ENCODE measurements at places on chromosomes 11 and 22.

DNA sequence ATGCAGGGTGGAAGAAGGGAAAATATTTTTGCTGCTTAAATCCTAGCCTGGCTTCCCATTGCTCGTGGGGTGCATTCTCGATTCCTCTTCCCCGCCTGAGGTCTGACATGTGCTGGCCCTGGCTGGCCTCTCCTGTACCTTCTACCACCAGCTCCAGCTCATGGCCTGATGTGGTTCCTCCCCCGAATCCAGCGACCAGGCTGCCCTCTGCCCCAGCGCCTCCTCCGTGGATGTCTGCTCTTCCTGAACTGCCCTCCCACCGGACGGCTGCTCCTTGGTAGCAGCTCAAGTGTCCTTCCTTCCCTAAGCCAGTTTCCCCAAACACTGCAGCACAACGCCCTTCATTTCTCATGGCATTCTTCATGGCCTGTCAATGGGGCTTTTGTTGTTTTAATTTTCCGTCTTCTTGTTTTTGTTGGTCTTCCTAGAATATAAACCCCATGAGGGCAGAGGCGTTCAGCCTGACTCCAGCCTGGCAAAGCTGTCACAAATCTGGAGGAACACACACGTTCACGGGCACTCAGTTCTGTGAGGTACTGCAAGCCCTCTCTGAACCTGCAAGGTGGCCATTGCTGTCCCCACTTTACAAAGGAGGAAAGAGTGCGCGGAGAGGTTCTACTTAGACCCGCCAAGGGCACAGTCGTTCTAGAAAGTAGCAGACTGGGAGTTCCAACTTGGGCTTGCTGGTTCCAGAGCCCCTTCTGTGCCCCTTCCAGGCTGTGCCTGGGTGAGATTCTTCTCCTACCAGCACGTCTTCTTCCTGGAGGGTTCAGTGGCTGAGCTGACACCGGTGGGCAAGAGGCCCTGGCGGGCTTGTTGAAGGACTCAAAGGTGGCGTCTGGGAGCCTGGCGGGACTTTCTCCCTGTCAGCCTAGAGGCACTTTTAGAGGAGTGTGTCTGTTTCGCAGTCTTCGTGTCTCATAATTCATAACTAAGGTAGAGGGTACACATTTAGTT, 953 bp upstream of the LRP5 start:
- no peak for DNase-seq

DNA sequence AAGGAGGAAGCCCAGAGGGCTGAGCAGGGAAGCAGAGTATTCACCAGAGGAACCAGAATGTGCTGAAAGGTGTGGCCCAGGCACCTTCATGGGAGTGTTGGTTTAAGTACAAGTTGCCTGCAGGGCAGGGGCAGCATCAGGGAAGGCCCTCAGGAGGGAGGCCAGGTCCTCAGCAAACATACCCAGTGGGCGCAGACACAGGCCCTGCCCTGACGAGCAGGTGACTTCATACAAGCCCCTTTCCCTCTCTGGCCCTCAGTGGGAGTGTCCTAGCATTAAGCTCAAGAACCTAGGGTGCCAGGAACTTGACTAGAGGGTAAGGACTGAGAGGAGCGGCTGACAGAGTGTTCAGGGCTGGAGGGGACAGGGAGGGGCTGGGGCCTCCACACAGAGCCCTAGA, 7.5 kb upstream of the CASTOR1 start:
- DNase-seq: no peak

- no peak for DNase-seq
Observed at GRCh38 chr11:10561043-10561818, 7.2 kb downstream of the LYVE1 start.

DNA sequence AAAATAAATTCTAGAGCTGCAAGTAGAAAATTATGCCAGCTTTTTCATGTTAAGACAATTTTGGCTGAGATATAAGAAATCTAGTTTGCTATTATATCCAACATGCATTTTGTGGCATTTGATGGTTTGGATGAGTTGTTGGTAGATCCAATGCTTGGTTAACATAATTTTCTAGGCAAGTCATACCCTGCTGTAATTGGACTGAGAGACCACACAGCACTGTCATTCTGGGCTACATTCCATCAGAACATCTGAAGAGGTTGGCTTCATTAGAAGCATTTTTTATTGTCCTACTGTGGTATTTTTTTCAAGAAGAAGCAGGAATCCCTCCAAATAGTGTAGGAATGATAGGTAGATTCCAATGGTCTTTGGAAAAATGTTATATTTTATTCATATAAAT, 561.0 kb downstream of the LUZP2 start:
- DNase-seq: no peak

- no peak for DNase-seq
Observed at GRCh38 chr11:14015711-14016110, 53.2 kb downstream of the SPON1 start.

DNA sequence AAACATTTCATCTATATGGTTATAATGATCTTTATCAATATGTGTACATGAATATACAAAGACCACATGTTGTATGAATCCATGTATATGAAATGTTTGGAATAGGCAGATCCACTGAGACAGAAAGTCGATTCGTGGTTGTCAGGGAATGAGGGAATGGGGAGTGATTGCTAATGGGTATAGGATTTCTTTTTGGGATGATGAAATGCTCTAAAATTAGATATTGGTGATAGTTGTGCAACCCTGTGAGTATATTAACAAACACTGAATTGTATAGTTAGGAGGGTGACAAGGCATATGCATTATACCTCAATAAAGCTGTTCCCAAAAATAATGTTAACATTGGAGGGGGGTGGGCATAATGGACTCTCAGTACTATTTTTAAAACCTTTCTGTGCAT, 5.0 kb upstream of the PTPMT1 start:
- no peak for DNase-seq

GRCh38 chr11:130804306-130805076, 111.8 kb downstream of the SNX19 start:
- no peak for DNase-seq

- no peak for DNase-seq
Observed at GRCh38 chr11:66002648-66003225, 434 bp downstream of the BANF1 start.

DNA sequence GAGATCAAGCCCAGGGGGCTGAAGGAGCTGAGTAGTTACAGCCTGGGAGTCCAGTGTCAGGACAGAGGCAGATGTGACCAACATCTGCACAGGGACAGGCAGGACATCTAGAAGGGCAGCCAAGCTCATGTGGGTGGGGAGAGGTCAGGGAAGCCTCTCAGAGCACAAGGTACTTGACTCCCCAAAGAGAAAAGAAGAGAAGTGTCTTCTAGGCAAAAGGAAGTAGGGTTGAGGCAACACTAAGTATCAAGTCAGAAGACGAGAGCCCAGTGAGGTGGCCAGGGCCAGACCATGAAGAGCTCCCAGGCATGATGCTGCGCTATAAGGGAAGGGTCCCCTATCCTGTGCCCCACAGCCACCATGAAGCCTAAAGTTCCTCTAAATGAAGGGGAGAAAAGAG, 21.5 kb downstream of the RPL27A start:
- no peak for DNase-seq

DNA sequence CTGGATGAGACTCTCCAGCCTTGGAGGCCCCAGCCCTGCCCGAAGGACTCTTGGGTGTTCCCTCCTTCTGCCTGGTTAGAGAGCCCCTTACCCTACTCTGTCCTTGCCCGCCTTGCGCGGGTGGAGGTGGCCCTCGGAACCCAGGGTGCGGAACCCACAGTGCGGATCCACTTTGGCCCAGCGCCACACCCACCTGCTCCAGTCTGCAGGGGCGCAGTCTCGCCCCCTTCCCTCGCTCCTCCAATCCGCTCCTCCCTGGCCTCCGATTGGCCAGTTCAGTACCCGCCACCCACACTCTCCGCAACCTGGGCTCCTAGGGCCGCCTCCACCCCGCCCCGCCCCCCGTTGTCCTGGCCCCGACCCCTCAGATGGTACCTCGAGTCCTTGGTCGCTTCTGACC, 2.4 kb downstream of the CAPN1 start:
- DNase-seq: no peak

- DNase-seq: no peak
Observed at GRCh38 chr22:46613606-46614021, 6.6 kb upstream of the GRAMD4 start.

GRCh38 chr22:24962835-24963234, 10.3 kb downstream of the KIAA1671 start:
- DNase-seq: no peak

DNA sequence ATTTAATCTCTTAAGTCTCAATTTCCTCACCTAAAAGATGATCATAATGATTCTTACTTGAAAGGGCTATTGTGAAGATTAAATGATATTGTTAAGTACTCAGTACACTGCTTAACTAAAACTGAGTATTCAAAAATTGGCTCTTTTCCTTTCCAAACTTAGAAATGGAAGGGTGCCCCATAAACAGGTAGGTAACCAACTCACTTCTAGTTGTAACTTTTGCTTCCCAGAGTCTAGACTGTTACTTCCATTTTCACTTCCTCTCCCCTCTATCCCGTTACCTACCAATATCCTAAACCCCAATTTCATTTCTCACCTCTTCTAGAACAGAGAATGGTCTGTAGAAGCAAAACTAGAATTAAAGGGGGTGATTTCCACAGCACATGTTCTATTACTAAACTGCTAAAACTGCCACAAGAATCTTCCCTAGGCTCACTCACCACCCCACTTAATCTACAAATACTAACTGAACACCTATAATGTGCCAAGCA, 50.0 kb downstream of the RRAS2 start:
- no peak for DNase-seq

GRCh38 chr11:5809905-5810795, 1.4 kb downstream of the OR52N2 start:
- DNase-seq: no peak

- DNase-seq: no peak
Observed at GRCh38 chr11:35308157-35308556, 111.2 kb downstream of the SLC1A2 start.

- DNase-seq: no peak
Observed at GRCh38 chr22:48424661-48425060, 1403.0 kb downstream of the BRD1 start.

GRCh38 chr22:24995649-24996180, 43.2 kb downstream of the KIAA1671 start:
- no peak for DNase-seq

DNA sequence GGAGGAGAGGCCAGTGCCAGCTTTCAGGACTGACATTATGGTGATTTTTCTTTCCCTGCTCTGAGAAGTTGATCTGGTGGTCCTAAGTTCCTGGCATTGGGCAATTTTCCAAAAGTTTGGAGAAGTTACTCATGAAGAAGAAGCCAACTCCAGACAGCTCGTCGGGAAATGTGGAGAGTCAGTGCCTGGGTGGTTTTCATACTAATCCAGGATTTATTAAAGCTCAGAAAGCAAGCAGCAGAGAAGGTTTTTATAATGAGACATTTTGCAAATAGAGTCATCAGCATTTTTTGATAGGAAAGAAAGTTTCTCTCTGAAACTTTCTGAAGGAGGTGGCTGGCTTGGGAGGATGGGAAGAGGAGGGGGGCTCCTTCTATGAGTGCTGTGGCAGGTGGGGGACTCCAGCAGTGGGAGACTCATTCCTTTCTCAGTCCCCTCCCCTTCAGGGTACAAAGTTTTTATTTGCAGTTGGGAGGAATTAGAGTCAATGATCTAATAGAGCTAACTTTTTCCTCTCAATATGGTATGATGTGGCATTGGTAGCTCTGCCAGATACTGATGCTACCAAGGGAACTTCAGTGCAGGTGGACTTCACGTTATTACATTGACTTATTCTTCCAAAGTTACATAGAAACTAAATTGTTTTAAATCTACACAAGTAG, 55.4 kb downstream of the LIF start:
- no peak for DNase-seq

GRCh38 chr11:74004759-74005615, 3.9 kb downstream of the UCP3 start:
- DNase-seq: peak; percentile 62

DNA sequence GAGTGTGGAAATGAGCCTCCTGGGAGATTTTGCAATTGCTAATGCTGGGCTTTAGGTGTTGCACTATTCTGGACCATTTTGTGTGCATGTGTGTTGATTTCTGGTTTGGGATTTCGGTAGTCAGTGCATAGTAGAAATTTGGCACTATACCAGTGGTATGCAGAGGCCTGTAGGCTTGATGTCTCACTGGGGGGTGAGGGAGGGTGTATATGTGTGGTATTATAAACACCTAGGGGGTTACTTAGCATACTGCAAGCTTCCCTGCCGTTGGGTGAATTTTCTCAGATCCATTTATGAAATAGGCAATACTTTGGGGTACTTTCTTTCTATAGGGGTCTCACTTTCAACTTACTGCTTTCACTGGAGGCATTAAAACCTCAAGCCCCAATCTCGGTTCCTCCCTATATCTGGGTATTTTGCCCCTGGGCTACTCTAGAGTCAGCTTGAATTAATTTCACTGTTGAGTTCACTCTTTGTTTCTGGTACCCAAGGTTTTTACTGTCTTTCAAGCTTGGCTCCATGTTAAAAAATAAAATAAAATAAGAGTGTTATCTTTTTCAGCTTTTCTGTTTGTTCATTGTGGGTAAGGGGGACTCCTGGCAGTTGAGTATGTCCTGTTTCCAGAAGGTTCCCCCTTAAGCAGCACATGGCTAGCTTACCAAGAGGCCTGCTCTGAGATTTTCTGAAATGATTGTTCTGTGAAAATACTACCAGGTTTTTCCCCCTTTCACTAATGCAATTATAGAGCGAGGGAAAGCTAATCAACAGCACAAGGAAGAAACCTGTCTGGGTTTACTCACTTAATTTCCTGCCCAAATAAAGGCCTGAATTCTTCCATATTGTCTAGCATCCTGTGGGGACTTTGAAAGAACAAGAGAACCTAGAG, 45.8 kb downstream of the PPFIBP2 start:
- no peak for DNase-seq

- DNase-seq: peak; percentile 8
Observed at GRCh38 chr11:113896156-113896879, 8.3 kb upstream of the HTR3B start.

GRCh38 chr11:125513705-125514265, 17.7 kb upstream of the FEZ1 start:
- DNase-seq: no peak

DNA sequence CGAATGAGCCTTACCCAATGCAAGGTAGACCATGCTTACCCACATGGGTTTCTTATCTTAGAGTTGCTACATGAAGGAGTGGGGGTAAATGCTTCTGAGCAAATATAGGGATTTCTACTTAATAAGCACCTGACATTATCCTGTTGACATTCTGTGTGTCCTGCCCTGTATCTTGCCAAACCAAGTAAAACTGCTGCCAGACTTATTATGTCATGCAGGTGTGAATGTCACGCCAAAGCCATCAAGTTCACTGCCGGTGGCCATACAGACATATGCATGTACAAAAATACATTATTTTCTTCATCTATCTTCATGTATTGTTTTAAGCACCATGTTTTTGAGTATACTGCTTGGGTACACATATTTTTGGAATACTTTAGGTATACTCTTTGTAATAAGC, 70.2 kb downstream of the NOX4 start:
- DNase-seq: no peak

GRCh38 chr11:76776472-76776871, 6.7 kb upstream of the TSKU start:
- DNase-seq: no peak

All from activated T-helper 9 cell treated with anti-CD3 and anti-CD28 coated beads, Interleukin-2, amount 50 U/mL, for 16 hours (primary cell).